CD8-positive, alpha-beta memory T cell (primary cell): ENCODE measurements at places on chromosomes 16 and 17. TPM values are rescaled to one million over a fixed set of nuclear protein-coding genes. Genes with fewer than 3 reads are reported as not detected.
A peak's percentile ranks its signal among the peaks of the same experiment; 100 is the strongest.

The ZFP3 gene
- 4.2 TPM for total RNA-seq

DNA sequence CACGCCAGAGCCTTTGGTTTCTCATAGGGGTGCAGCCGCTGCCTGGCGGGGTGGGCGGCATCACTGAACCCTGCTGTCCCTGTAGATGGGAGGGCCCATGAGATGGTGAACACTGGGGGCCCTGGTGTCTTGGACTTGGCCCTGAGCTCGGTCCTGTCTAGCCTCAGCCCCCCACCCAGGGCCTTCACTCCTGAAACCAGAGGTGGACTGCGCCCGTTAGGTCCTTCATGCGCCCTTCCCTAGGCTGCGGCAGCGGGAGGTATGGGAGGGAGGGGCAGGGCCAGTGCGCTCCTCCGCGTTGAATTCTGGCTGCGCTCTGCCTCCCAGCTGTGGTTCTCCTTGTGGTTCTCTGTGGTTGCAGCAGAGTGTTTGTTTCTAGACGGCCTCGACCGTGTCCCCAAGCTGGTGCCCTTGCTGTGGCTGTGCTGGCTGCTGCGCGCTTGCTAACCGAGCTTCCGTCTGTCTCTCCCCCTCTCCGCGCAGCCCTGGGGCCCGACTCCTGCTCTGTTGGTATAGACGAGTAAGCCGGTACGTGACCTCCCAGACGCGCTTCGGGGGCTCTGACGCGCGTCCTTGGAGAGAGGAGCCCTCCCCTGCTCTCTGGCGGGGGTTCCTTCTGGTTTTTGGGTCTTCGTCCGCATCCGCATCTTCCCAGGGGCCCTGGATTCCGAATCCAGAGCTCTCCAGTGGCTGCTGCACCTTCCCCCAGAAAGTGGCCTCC lies 7.4 kb upstream of the NUDT16L1 start:
- no peak overlapping the region for H3K4me3 ChIP-seq
- no peaks in the 10 kb centered on the region for H3K4me1 ChIP-seq
- H3K36me3 ChIP-seq: peaks cover 7% of the 10 kb centered on the region

- peaks cover 19% of the 10 kb centered on the region for H3K27me3 ChIP-seq
- peak; percentile 45 for DNase-seq
- H3K27ac ChIP-seq: no peak overlapping the region
- no peak overlapping the region for H3K4me3 ChIP-seq
- H3K36me3 ChIP-seq: no peaks in the 10 kb centered on the region
Observed at GRCh38 chr16:86519649-86520316, 9.5 kb downstream of the FOXF1 start.

The PRR11 gene
- 36.3 TPM for total RNA-seq

GRCh38 chr17:62216847-62217246 lies 151.8 kb upstream of the MED13 start:
- H3K4me1 ChIP-seq: no peaks in the 10 kb centered on the region
- DNase-seq: no peak
- H3K4me3 ChIP-seq: no peak overlapping the region

The MYH1 gene
- not detected for total RNA-seq

DNA sequence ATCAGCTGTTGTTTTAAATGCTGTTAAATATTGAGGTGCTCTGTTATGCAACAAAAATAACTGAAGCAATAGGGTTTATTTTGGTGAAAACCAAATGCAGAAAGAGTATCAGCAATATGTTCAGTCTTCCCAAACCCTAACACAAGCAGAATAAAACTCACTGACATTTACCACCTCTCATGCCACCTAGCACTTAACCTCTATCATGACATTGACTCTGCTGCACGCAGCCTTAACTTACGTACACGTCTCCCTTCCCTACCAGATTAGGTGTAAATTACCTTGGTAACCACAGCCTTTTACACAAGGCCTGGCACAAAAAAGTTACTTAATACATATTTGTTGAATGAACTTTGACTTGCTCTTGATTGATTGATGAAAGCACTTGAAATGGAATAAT lies 9.9 kb upstream of the AKAP1 start:
- H3K36me3 ChIP-seq: no peaks in the 10 kb centered on the region
- no peak overlapping the region for H3K27ac ChIP-seq
- H3K4me3 ChIP-seq: no peak overlapping the region
- no peaks in the 10 kb centered on the region for H3K27me3 ChIP-seq
- H3K4me1 ChIP-seq: no peaks in the 10 kb centered on the region

DNA sequence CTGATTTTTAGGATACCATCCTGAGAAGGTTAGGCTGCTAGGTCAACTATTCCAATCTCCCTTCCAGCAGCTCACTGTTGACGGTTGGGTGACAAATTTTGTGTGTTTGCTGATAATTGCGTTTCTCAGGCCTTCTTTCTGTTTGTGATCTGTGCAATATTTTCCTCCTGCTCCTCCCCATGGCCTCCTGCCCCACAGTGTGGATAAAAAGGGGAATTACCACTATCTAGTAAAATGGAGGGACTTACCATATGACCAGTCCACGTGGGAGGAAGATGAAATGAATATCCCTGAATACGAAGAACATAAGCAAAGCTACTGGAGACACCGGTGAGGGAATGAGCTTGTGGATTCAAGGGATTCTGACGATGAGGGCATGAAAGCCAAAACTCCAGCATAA lies 9.2 kb downstream of the CHD3 start:
- no peak overlapping the region for H3K4me3 ChIP-seq
- H3K27ac ChIP-seq: no peak overlapping the region
- H3K4me1 ChIP-seq: no peaks in the 10 kb centered on the region
- H3K36me3 ChIP-seq: peaks cover 86% of the 10 kb centered on the region
- H3K27me3 ChIP-seq: no peaks in the 10 kb centered on the region

The PLCD3 gene
- 7.2 TPM for total RNA-seq

GRCh38 chr17:34542700-34543336 lies 36.6 kb upstream of the TMEM132E start:
- no peak overlapping the region for H3K27ac ChIP-seq
- peak; percentile 63 for DNase-seq
- H3K4me3 ChIP-seq: no peak overlapping the region

DNA sequence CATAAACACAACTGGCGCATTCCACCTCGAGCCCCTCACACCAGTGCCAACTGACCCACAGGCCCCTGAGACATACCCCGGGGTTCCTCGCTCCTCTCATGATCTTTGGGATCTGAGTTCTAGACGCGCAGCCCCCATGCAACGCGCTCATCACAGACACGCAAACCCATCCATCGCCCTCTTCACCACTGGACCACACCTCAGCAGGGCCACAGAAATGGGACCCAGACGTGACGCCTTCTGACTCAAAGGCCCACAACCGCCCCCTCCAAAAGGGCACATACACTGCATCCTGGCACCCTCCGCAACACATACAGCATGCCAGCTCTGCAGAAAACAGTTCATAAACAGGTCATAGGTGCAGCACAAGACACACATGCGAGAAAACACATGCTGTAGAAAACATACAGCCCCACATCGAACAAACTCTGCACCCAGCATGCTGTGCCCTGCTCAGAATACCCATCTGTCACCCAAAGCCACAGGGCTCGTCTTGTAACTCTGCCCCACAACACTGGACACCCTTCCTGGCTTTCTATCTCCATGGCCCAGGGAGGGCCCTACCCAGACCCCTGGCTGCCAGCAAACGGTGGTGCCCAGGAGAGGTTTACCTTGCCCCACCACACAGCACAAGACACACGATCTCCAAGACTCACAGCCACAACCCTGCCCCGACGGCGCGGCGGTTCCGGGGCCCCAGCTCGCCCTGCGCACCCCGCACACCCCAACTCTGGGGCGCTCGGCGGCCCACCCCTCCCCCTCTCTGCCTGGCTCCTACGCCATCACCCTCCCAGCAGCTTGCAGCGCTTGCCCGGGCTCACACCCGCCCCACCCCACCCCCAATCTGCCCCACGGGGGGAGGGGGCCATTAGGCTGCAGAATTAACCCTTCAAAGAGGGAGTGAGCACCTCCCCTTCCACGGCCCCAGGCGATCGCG lies 887 bp downstream of the ZBTB4 start:
- peak overlapping the region; percentile 69 for H3K4me3 ChIP-seq
- DNase-seq: peak; percentile 72
- H3K27ac ChIP-seq: peak overlapping the region; percentile 90
- H3K27me3 ChIP-seq: no peaks in the 10 kb centered on the region
- H3K4me1 ChIP-seq: peaks cover 42% of the 10 kb centered on the region

- no peak overlapping the region for H3K4me3 ChIP-seq
- no peaks in the 10 kb centered on the region for H3K27me3 ChIP-seq
- no peaks in the 10 kb centered on the region for H3K4me1 ChIP-seq
- DNase-seq: no peak
Observed at GRCh38 chr16:48408688-48409087, 23.5 kb upstream of the SIAH1 start.
